NCI-H1417 treated with DMSO at 0.1 percent for 48 hours (cell line): ENCODE measurements at places on chromosomes 12 and 14.

GRCh38 chr14:54354096-54354495, 42.7 kb upstream of the CDKN3 start:
- no peak for DNase-seq

DNA sequence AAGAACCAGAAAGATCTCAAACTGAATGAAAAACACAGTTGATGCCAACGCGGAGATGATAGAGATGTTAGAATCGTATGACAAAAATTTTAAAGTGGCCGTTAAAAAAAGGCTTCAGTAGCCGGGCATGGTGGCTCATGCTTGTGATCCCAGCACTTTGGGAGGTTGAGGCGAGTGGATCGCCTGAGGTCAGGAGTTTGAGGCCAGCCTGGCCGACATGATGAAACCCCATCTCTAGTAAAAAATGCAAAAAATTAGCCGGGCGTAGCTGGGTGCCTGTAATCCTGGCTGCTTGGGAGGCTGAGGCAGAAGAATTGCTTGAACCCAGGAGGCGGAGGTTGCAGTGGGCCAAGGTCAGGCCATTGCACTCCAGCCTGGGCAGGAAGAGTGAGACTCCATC, 5.4 kb upstream of the ACVRL1 start:
- no peak for DNase-seq

DNA sequence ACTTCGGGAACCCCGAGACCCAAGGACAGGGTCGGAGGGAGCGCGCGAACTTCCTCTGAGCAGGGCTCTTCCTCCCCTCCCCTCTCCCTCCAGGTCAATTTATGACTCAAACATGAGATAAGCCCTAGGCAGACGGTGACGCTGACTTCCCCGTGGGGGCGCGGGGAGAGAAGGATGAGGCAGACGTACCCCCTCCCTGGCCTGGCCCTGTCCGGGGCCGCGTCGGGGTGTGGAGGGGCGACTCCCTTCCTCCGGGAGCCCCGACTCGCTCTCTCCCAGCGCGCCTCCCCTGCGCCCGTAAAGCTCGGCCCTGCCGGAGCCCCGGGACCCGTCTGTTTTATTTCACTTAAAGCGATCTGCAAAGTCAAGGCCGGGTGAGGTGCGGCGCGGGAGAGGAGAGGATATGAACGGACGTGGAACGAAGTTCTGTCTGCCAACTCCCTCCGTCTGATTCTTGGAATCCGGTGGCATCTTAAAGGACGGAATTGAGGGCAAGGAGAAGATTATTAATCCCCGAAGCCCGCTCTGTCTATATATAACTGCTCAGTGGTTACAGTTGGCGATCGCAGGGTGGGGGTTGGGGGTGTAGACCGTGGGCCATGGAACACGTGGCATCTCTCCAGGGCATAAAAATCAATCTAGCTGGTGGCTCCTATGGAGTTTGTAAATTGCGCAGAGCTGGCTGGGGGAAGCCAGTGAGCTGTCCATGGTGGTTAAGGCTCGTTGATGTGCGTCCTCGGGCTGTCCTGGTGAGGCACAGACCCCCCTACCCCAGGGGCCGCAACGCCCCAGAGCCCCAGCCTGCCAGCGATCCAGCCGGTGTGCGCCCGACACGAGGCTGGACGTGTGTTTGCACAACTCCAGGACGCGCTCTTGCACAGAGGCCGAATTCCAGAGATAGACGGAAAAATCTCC, 2.9 kb upstream of the PTHLH start:
- DNase-seq, result no peak

DNA sequence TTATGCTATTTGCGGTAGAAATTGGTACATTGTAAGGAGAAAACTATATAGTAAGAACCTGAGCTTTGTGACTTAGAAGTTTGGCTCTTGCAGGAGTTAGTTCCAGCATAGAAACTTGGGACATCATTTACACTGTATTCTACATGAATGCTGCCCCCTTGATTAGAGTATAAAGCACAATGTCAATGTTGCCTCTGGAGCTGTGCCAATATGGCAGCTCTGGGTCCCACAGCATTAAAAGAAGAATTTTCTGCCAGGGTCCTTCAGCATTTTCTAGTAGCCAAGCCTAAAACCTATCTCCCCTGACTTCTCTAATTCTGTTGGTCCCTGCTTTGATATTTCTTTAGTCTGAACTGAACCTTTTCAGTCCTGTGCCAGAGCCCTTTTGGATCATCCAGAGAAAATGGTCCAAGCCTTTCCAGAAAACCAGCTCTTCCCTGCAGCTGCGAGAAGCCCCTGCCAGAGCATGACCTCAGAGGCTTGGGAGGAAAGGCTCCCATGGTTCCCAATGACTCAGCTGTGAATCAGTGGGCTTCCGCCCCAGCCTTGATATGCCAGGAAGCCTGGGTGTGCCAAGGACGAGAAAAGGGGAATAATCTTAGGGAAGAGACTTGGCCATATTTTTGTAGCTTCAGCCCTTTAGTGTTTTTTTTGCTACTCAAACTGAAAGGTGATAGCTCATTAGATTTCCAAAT, 43.2 kb downstream of the PLEKHG7 start:
- DNase-seq, result no peak

DNA sequence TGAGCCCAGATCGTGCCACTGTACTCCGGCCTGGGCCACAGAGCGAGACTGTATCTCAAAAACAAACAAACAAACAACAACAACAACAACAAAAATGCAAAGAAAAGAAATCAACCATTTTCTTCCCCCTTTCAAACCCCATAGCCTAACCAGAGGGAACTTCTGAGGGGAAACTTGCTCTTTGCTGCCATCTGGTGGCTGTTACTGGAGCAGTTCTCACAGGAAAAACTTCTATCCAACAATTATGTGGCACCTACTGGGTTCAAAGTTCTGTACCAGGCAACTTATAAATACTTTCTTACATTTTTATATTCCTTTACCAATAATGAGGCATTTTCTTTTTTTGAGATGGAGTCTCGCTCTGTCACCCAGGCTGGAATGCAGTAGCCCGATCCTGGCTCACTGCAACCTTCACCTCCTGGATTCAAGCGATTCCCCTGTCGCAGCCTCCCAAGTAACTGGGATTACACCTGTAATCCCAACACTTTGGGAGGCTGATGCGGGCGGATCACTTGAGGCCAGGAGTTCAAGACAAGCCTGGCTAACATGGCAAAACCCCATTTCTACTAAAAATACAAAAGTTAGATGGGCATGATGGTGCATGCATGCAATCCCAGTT, 50.9 kb upstream of the BICDL1 start:
- DNase-seq, result peak; percentile 4

GRCh38 chr14:87837296-87837695, 155.7 kb downstream of the GALC start:
- DNase-seq, result no peak

DNA sequence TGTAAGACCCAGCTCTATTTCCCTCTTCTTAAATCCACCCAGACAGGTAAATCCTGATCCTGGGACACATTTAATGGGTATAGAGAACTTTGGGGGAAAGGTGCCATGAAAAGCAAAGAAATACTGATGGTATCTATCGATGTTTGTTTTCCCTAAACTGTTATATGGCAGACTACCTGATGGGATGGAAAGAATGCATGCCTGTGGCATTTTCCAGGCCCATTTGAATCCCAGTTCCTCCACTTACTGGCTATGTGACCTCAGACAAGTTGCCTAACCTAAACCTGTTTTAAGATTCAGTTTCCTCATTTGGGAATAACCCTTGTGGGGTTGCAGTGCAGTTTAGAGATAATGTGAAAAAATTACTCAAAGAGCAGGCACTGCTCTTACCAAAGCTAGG, 404.5 kb downstream of the FUT8 start:
- no peak for DNase-seq

DNA sequence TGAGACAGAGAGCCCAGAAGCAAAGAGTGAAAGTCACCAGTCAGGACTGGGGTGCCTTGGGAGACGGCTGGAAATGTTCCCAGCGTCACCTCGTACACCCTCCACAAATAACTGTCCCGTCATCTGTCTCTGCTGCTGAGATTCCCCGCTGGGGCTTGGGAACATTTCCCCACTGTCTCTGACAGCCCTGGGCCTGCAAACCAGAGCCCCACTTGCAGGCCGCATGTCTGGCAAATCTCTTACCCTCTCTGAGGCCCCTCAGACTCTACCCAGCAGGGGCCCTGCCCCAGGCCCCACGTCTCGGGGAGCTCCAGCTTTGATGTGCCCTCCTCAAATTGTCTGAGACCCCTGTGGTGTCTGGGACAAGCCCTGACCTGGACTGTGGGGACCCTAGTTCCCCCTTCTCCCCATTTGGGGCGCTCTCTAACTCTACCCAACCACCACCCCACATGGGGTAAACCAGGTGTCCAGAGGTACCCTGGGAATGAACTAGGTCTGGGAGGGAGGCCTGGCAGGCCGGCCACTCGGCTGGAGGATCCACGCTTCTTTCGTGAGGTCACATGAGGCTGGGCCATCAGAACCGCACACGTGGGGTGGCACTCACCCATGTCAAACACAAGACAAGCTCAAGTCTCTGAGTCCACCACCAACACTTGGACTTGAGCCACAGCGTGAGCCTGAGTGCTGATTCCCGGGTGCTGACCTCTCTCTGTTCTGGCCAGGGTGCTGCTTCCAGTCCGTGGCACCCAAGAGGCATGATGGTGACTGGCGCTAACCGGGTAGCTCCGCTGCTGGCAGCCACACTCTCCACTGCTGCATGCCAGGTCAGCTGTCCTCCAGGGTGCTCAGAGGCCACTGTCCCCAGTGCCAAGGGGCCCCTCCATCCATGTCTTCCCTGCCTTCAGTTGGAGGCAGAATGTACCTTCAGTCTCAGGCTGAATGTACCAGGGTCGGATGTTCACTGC, 59.8 kb downstream of the DIO3 start:
- DNase-seq, result no peak

DNA sequence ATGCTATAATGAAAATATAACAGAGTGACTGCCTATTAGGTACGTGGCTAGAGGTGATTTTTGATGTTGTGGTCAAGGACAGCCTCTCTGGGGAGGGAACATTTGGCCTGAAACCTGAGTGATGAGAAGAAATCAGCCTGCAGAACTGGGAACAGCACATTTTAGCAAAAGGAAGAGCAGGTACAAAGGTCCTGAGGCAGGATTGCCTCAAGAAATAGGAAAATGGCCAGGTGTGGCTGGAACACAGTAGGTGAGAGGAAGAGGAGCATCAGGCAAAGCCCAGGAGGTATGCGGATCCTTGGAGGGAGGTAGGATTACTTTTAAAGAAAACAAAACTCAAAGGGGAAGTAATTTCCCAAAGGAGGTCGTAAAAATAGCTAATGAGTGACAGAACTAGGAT, 582.9 kb downstream of the MED13L start:
- DNase-seq, result no peak

- DNase-seq, result no peak
These were observed 108.7 kb upstream of the PRICKLE1 start for GRCh38 chr12:42698213-42698612.

DNA sequence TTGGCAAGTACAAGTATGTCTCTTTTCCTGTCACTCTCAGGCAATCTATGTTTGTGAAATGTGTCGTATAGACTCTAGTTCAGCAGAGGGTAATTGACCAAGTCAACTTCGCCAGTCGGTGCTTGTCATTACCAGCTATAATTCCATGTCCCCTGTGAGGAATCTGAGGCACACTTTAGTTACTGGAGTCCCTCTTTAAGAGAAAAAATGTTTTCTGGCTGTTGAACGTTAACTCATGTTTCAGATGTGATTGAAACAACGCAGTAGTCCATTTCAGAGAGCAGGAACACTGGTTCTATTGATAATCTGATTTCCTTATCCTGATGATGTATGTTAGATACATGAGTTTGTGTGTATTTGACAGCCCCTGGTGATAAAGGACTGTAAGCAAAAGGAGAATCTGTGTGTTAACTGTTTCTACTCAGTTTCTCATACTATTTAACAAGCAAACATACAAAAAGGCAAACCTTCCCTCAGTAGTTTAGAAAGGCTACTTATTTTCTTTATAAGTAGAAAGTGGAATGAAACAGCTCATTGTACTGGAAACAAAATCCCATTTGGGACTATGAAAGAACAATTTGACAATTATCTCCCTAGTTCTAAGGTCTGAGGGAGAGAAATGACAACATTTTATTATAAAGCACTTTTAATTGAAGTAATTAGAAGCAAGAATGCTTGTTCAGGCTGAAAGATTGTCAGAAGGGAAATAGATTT, 161.1 kb upstream of the TRHDE start:
- DNase-seq, result no peak

DNA sequence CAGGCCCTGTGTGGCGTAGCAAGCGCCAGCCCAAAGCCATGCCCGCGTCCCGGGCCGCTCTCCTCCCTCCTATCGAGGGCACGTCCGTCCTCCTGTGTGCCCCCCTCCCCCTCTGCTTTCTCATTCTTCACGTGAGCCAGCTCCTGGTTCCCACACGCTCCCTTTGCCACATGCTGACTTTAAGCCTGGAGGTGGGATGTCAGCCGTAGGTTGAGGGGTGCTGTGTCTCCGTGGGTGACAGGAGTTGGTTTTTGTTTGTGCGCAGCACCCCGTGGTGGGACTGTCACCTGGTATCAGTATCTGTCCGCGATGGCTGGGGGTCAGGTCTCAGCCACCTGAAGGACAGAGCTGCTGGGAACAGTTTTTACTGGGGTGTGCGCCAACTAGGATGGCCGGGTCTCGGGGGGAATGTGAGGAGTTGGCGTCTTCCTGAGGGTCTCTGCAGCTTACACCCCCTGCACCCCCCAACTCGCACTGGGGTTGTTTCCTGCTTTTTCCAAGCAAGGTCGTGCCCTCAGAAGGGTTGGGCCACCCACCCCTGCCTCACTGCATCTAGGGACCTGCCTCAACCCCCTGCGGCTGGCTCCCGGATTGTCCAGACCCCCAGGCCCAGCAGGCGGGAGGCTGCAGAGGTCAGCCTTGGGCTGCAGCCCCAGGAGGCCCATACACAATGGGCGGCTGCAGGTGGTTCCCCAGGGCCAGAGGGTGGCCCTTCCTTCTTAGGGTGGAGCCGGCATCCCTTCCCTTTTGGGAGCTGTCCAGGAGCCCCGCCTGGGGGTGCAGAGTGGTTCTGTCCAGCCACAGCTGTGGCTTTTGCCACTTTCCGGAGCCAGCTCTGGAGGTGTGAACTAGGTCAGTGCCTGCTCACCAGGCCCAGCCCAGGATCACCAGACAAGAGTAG, 7.3 kb downstream of the ULK1 start:
- no peak for DNase-seq

DNA sequence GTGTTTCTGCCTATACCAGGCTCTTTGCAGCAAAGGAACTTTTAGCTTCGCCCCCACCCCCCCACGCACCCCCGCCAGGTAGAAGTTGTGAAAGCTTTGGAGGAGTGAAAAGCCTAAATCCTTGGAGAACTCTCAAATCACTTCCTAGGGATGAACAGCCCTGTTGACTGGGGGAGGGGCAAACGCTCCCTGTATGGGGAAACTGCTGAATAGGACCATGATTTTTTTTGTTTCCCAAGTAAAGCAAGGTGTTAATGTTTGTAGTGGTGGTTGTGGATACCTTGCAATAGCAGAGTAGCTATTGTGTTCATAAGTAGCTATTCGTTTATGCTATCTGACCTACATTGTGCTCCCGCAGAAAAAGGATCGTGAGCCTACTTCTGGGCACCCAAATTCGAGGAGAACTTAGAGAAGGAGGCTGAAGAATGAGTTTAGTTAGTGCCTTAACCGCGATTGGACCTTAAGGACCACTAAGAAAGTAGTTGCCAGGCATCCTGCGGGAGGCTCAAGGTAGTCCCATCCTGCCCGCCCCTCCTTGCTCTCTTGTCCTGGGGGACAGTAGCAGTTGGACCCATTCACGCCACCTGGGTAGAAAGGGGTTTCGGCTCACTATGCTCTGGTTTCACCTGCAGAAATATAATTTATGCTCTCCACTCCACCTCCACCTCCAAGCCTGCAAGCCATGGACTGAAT, 901 bp upstream of the NFKBIA start:
- no peak for DNase-seq
